Left cardiac atrium (tissue), 4 donors: ENCODE measurements at places on chromosomes 4 and X. TPM values are rescaled to one million over a fixed set of nuclear protein-coding genes. Genes with fewer than 3 reads are reported as not detected.

DNA sequence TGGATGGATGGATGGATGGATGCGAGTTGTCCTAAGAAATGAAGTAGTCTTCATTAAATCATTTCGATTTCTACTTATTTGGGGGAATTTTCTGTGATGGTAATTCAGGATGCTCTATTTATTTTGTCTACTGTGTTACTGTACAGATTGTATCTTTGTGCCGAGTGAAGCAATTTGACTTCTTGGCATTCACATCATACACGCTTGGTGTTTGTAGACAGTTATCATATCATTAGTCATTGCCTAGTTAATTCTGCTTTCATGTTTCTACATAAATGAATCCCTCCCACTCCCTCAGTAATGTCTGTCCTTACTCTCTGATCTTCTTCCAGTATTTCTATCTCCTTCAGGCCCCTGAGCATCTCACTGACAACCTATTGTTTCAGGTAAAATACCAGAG, 64.0 kb downstream of the RASGEF1B start:
- no peak for DNase-seq

CPLX1 gene
- total RNA-seq = 9.4 TPM

GRCh38 chr4:113908829-113909228, 70.6 kb downstream of the ARSJ start:
- DNase-seq = no peak

ABLIM2 gene
- 14.3 TPM for total RNA-seq

DNA sequence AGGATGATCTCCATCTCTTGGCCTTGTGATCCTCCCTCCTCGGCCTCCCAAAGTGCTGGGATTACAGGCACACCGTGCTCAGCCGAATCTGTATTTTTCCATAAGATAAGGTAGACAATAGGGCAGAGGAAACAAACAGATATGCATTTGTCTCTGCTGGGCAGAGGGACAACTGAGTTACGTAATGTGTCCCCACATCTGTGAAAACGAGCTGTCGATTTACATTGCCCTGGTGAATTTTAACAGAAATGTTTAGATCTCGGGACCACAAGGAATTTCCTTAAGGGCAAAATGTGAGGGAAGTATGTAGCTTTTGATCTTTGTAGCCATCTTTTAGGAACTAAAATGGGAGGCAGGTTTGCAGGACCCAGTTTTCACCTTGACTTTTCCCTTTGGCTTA, 189.7 kb downstream of the TRIML1 start:
- DNase-seq = no peak

DNA sequence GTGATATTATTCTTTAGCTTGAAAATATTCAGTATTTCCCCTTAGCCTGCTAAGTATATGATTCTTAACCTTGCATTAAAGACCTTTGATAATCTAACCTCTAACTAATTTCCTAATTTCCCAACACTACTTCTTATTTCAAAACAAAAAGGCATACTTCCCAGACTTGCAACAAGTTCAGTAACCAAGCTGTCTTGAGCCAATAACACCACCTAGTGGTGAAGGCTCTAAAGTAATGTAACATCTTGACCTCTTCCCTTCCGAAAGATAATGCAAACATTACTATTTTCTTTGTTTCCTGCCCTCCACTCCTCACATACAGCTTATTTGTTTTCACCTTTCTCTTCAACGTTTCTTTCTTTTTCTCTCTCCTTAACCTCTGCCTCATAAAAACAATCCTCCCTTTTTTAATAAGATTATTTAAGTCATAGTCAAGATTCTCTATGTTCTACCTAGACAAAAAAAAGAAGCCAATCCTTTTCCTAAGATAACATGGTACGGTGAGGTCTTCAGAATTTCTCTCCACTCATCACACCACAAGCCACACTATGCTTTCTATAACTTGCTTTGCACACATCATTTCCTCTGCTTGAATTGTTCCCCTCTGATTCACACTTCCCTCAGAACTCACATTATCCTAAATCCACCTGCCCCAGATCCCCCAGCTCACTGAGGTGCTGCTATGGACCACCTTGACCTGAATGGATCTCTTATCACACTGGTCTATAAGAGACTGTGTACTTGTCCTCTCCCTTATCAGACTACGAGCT, 3.5 kb downstream of the FAT1 start:
- DNase-seq = no peak

GRCh38 chr4:109801895-109802319, at the start of gene CFI:
TSS of gene CFI (minus strand) at chr4:109801999. CDS start at chr4:109801971, 28 bp downstream.
- no peak for DNase-seq

DNA sequence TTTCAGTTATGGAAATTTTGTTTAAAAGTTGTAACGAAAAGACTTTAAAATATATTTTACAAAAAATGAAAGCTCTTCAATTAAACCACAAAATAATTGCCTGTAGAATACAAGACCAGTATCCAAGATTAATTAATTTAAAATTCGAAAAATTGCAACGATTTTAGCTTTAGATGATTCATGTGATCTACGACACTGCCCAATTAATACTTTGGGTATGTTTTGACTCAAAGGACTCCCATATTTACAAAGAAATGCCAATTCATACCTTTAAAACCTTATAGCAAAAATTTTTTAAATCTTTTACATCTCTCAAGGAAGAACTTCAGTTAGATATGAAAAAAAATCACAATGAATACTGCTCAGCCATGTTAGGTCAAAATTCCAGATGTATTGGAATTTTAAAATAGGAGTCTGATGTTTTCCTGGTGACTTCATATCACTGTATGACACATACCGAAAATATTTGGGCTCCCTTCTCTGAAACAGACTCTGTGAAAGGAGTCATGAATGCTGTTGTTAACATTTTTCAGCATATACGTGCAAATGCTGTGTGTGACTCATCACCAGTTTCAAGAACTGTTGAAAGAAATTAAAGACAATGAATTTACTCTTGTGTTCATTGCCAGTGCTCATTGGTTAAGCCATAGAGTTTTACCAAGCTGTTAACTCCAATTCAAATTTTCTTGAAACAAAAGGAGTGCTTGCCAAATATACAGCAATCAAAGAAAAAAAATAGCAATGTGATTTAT, 13.8 kb upstream of the SMS start:
- no peak for DNase-seq

- no peak for DNase-seq
Observed at GRCh38 chrX:38694394-38694793, 106.9 kb upstream of the MID1IP1 start.
